Aorta (tissue), 5 donors: ENCODE measurements at places on chromosomes 4 and X. TPM values are rescaled to one million over a fixed set of nuclear protein-coding genes. Genes with fewer than 3 reads are reported as not detected.

Gene BRS3
- not detected for total RNA-seq

- no peak for DNase-seq
Measured at GRCh38 chr4:78648640-78649363, 97.2 kb downstream of the ANXA3 start.

Gene EVC2
- 16.0 TPM for total RNA-seq

- no peak for DNase-seq
Measured at GRCh38 chrX:46819136-46819535, 17.7 kb upstream of the RP2 start.

Gene GLRB
- total RNA-seq = 6.3 TPM

DNA sequence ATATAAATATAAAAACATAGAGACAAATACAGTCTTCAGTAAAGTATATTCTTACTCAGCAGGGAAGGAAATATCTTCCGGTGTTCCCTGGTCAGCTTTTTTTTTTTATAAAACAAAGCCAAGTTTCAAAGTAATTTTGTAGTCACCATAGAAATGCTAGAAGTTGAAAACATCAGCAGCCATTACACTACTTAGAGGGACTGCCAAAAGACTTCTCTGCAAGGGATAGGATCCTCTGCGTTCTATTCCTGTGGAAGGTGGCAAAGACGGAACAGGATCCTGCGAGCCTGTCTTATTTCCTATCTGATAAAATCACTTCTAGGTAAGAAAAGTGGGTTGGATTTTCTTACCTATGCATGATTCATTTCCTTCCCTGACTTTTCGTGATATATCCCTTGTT is 19.4 kb downstream of the CLDN22 start:
- no peak for DNase-seq

GRCh38 chr4:8093587-8094274 is 64.9 kb downstream of the ABLIM2 start:
- no peak for DNase-seq

GRCh38 chr4:61067381-61067780 is 132.7 kb upstream of the ADGRL3 start:
- no peak for DNase-seq

- DNase-seq = no peak
Measured at GRCh38 chr4:67201334-67201733, 344.0 kb downstream of the CENPC start.

Gene PCDH7
- total RNA-seq = 157 TPM
